Chondrocyte (in vitro differentiated cells): ENCODE measurements at places on chromosomes 7 and 10.

- DNase-seq, result no peak
Measured at GRCh38 chr7:134639683-134640279, 6.9 kb upstream of the BPGM start.

GRCh38 chr10:95542330-95542729 is 18.8 kb downstream of the SORBS1 start:
- DNase-seq, result no peak

- DNase-seq, result no peak
Measured at GRCh38 chr10:18341055-18341454, 200.8 kb downstream of the CACNB2 start.

DNA sequence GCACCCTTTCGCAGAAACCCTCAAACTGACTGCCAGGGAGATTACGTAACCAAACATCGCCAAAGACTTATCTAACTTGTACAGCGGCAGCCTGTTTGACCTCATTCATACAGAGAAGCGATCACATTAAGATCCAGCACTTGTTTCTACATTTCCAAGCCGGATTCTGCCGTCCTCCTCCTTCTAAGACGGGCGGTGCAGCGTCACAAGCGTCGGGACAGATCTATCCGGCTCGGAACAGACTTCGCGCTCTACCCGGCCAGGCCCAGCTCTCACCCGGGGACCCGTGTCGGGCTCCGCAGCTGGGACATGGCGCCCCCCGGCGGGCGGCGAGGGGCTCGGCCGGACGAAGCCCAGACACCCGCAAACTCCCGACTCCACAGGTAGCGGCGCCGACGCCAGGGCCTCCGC is 373 bp downstream of the H2AZ2 start:
- peak; percentile 95 for DNase-seq

DNA sequence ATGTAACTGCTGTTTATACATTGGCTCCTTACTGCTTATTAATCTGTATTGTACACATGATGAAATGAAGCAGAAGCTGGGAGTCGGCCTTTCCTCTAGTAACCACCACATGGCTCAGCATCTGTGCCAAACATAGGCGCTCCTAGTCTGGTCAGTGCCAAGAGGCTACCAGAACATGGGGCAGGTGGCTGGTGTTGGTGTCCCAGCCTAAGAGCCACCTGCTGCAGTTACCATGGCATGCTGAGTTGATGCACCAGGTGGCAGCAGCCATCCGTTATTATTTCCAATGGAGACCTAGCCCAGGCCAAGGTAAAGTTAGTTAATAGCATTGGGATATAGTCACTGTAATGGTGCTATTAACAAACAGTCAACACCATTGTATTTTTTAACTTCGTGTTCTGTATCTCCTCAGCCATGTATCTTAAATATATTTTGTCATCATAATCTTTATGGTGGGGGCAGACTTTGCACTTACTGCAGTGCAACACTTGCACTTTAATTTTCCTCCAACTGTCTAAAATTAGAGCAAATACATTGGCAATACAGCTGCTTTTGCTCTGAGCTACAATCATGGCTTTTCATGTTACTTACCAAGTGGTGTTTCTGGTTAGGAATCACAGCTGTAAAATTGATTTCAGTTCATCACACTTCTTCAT is 33.1 kb downstream of the HBP1 start:
- no peak for DNase-seq

DNA sequence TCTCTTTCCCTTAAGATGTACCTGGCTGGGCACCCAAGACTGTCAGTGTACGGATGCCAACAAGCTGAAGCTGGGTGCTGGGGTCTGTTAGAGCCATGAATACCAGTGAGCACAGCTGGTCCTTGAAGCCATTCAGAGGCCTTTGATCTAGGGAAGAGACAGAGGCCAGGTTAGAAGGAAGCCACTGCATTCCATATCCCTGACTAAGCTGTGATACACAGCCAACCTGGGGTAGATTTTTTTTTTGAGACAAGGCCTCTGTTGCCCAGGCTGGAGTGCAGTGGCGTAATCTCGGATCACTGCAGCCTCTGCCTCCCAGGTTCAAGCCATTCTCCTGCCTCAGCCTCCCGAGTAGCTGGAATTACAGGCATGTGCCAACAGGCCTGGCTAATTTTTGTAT is 20.8 kb downstream of the ZDHHC16 start:
- no peak for DNase-seq

DNA sequence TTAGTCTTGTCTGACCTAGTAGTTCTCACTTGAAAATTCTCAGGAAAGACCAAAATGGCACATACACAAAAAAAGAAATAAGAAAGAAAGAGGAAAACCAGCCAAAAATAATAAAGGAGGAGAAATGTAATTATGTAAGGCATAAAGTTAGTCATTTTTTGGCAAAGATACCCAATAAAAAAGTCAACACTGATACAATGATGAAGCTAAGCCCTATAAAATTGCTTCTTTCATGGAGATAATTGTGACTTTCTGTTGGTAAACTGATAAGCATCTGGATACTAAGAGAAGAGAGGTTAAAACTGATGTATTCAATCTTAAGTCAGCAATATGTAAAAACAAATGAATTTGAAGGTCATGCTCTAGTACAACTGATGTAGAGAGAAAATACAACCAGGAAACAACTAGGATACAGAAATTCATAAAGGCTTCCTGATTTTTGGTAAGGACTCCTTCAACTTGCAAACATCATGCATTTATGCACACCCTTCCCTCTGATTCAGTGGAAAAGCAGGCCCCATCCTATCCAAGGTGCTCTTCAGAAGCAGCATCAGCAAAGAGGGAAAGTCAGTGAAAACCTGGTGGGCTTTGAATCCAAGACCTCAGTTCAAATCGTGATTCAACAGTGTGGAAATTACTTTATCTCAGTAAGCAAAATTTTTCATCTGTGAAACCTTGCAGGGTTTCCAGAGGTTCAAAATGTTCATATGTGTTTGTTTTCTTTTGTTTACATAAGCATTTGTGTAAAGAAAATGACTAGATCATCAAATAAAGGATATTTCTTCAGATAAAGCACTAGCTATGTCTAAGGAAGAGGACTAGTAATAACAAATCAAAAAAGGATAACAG is 32.6 kb downstream of the IMMP2L start:
- DNase-seq, result no peak

- DNase-seq, result no peak
Measured at GRCh38 chr10:86644794-86645445, 9.4 kb upstream of the OPN4 start.
